ENCODE measurements at places on chromosomes 4 and X.
A peak's percentile ranks its signal among the peaks of the same experiment; 100 is the strongest.

DNA sequence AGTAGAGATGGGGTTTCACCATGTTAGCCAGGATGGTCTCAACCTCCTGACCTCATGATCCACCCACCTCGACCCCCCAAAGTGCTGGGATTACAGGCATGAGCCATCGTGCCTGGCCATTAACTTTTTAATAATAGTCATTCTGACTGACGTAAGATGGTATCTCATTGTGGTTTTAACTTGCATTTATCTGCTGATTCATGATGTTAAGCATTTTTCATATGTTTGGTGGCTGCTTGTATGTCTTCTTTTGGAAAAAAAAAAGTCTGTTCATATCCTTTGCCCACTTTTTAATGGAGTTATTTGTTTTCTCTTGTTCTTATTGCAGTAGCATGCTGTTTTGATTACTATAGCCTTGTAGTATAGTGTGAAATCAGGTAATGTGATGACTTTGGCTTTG is 45.8 kb downstream of the ANXA10 start:
- DNase-seq, result peak; percentile 91

DNA sequence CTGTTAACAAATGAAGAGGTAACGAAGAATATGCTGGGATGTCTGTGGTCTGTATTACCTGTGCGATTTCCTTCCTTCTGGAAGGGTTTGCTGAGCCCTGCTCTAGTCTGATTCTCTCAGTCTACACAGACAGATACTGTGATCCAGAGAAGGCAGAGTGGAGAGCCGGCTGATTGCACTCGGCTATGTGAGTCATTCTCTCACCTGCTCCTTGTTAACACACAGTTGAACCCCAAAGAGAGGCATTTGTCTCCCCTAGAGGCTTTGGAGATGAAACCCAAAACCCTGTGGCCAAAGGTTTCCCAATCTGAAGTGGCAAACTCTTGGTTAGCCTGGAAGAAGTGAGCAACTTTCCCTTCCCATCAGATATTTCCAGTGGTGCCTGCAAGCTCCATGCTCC is 78.1 kb upstream of the GPC4 start:
- no peak for DNase-seq

- no peak for DNase-seq
These were observed 22.5 kb downstream of the HNRNPH2 start for GRCh38 chrX:101430457-101431078.

- DNase-seq, result no peak
These were observed 1798.3 kb upstream of the PCDH7 start for GRCh38 chr4:28921886-28922285.

- DNase-seq, result no peak
These were observed 3.0 kb downstream of the GPR174 start for GRCh38 chrX:79147477-79147876.

DNA sequence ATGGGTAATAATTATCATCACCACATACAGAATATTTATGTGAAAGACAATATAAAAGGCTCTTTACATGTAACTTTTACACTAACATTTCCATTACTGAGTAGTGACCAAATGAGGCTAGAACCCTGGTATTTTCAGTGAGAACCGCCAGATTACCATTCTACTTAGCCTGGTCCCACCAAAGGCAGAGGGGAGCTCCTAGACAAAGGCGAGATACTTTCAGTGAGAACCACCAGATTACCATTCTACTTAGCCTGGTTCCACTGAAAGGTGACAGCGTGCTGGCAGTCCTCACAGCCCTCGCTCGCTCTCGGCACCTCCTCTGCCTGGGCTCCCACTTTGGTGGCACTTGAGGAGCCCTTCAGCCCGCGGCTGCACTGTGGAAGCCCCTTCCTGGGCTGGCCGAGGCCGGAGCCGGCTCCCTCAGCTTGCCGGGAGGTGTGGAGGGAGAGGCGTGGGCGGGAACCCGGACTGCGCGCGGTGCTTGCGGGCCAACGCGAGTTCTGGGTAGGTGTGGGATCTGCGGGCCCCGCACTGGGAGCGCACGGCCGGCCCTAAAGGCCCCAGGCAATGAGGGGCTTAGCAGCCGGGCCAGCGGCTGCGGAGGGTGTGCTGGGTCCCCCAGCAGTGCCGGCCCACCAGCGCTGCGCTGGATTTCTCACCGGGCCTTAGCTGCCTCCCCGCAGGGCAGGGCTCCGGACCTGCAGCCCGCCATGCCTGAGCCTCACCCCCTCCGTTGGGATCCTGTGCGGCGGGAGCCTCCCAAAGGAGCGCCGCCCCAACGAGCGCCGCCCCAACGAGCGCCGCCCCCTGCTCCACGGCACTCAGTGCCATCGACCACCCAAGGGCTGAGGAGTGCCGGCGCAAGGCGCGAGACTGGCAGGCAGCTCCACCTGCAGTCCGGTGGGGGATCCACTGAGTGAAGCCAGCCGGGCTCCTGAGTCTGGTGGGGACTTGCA is 1276.1 kb downstream of the PCDH7 start:
- no peak for DNase-seq

GRCh38 chr4:23060776-23061175 is 368.0 kb downstream of the GBA3 start:
- DNase-seq, result no peak

DNA sequence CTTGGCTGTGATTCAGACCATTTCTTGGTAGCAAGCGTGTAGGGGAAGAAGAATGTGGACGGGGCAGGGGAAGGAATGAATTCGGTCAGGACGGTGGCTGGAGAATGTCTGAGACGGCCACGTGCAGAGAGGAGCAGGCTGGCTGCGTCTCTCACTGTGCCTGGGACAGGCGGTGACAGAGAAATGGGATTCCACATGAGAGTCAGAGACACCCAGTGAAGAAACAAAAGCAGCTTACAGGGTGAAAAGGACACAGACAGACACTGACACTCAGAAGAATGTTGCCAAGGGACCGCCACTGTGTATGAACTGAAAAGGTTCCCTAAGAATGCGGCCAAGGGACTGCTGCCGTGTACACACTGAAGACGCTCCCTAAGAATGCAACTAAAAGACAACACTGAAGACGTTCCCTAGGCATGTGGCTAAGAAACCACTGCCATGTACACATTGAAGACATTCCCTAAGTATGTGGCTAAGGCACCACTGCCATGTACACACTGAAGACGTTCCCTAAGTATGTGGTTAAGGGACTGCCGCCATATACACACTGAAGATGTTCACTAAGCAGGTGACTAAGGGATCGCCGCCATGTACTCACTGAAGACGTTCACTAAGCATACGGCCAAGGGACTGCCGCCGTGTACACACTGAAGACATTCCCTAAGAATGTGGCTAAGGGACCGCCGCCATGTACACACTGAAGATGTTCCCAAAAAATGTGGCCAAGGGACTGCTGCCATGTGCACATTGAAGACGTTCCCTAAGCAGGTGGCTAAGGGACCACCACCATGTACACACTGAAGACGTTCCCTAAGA is 49.1 kb downstream of the DHRSX start:
- peak; percentile 12 for DNase-seq

DNA sequence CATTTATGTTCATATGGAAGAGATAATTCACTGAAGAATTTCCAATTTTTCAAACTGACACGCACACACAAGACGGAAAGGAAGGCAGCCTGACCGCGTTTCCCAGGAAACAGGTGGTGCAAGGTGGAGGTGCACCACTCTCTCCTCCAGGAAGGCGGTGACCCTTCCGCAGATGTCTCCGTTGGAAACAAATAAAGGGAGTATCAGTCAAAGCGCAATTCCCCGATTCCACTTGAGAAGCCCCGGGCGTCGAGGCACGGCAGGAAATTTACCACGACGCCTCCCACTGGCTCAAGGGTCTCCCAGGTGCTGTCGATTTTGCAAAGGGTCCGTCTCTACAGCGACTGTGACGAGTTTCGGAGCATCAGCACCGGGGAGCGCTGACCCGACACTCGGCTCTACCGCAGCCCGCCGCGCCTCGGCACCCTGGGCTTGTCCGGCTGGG is 770 bp upstream of the TIGD2 start:
- no peak for DNase-seq

DNA sequence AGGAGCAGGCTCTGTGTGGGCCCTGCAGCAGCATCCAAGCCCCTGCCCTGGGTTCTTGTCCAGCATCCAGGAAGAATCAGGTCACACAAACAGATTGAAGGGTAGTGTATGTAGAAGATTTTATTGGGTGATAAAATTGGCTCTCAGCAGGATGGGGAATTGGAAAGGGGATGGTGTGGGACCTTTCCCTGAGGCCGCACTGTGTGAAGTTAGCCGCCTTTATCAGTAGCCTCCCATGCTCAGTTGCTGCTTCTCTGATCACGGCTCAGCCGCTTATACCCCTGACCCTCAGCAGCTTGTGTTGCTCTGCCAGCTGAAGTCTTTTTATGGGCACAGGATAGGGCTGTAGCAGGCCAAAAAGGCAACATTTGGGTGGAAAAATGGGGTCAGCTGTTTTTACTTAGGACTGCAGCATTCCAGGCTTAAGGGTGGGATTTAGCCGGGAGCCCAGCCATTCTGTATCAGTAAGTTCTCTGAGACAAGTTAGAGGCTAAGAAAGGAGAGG is 35.2 kb upstream of the CCNG2 start:
- no peak for DNase-seq

Data from AG04449 (cell line).